ENCODE measurements at places on chromosomes 5 and 9.

GRCh38 chr5:139392678-139393496 is 2.0 kb downstream of the PROB1 start:
- peak; percentile 72 for DNase-seq

- DNase-seq: no peak
Measured at GRCh38 chr9:74942801-74943200, 9.9 kb downstream of the C9orf40 start.

DNA sequence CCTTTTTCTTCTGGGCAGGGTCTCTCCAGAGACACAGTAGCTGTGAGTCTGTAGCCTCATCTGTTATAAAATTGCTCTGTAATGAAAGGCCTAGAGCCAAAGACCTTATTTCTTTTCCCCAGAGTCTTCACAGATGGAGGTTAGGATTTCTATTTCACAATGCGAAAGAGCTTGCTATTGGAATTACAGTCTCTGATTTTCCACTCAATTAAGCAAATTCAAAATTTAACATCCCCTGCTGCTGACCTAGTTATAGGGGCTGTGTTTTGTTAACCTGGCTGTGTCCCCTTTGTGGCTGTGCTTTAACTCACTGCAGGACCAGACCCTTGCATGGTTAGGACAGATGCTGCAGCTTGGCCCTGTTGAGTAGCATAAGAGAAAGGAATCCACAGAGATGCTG is 190.3 kb upstream of the NMUR2 start:
- no peak for DNase-seq

GRCh38 chr5:72452515-72453245 is 54.5 kb downstream of the ZNF366 start:
- DNase-seq: no peak

DNA sequence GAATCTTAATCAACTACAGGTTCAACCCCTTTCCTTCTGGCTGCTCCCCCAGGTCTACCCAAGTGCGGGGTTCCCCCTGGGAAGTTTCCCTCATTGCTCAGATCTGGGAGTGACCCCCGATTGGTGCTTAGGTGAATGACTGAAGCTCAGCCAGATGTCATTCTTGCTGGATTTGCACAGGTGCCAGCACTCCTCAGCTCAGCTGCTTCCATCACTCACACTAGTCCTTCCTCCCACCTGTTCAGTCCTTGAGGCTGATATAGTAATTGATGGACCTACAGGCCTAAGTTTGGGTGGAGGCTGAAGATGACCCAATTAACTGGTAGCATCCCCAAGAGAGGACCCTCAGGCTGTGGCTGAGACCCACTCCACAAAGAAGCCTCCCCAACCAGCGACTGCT is 32.9 kb downstream of the PRLR start:
- DNase-seq: no peak

DNA sequence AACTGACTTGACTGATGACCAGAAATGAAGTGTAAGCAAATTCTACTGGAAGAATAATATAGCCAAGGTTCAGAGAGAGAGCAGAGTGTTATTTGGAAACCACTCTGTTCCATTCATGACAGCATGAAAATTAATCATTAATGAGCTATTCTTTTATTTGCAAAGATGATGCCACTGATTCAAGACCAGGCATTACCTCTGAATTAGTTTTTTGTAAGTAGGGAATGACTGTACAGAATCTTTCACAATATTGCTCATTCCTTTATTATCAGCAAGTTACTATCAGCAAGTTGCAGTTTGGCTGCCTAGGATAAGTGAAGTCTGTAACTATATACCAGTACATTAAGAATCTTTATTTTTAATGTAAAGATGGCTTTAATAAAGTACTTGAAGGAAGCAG is 75.1 kb upstream of the RGMB start:
- DNase-seq: no peak

DNA sequence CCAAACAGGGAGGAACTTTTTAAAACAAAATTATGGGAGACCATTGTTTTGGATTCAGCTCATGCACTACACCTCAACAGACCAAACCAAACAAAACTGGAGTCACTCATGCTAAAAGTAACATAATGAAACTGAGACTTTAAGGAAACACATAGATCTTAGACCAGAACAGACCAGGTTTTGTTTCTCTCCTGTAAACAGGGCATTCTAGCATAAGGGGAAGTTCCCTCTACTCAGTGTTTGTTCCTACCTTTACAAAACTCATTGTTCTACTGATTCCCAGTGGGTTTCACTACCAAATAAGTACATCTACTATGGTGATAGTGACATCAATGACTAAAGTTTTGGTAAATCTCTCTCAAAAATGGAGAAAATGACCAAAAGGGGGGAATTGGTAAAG is 1103.6 kb upstream of the EDIL3 start:
- no peak for DNase-seq

- no peak for DNase-seq
Measured at GRCh38 chr9:119986205-119986604, 593.8 kb downstream of the CDK5RAP2 start.

GRCh38 chr5:77024490-77024889 is 5.7 kb upstream of the AGGF1 start:
- no peak for DNase-seq

DNA sequence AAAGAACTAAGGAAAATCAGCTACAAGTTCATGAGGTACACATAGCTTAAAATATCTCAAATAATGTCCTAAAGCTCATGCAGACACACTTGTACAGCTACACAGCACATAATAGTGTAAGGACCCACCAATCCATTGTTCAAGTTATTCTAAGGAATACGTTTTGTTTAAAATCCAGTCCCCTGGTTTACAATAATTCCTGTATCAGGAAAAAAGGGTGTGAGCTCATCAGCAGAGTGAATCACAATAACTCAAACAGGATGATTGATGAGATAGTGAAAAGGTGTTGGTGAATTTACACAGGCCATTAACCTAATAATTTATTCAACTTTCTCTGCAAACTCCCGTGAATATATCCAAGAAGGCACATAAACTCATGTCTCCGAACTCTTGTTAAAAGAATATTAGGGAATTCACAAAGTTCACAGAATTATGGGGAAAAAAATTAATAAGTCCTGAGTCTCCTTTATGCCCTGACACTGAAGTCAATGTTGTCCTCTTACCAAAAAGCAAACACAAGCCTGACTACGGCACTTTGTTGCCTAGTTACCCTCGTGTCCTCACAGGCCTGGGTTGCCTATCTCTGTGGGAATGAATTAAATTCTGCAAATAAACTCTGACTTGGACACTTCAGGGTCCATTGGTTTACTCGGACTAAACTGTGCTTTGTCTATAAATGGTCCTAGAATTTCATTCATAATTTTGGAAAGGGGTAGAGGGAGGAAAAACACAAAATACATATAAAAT is 142.8 kb upstream of the PDE4D start:
- no peak for DNase-seq

DNA sequence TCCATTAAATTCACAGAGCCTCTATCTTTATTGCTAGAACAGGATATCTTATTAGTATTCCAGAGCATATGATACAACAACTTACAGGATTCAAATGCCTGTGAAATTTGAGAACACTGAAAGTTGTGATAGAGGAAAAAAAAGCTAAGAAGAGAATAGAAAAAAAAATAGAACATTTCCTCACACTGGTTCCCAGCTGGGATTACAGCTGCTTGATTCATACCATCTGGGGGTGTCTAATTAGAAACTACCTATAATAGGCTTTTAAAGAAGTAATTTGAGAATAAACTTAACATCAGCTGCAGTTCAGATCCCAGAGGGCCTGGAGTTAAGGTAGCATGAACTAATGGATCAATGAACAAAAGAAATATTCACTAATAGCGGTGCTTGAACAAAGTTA is 922.0 kb downstream of the CDH12 start:
- no peak for DNase-seq

- no peak for DNase-seq
Measured at GRCh38 chr9:37927601-37928551, 23.9 kb upstream of the SLC25A51 start.

GRCh38 chr5:140056880-140057279 is 13.8 kb upstream of the NRG2 start:
- no peak for DNase-seq

GRCh38 chr9:108708448-108708847 is 147.3 kb downstream of the ACTL7B start:
- DNase-seq: no peak

DNA sequence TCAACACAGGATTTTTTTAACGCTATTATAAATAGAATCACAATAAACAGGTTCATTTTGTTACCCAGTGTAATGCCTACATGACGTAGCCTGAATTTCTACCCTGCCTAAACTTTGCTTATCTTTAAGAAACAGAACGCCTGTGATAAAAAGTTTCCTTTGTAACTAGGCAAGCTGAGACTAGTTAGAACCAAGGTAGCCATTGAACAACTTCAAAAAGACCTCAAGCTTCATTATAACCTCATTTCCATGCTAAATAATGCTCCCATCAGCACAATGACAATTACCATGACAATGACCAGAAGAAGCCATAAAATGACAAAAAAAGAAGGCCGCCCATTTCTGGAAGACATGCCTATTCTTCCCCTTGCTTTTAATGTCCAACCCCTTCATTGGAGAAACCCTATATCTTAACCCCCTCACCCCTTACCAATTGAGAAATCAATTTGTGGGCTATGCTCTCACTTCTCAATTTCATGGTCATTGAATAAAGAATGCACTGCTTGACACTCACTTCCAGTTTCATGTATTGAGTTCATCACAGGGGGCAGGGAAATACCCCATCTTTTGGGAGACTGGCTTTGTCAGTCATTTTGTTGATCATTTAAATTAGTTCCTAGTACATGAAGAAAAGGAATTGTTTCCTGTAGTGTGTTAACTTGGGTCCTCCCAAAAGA is 276.8 kb downstream of the MCTP1 start:
- no peak for DNase-seq

DNA sequence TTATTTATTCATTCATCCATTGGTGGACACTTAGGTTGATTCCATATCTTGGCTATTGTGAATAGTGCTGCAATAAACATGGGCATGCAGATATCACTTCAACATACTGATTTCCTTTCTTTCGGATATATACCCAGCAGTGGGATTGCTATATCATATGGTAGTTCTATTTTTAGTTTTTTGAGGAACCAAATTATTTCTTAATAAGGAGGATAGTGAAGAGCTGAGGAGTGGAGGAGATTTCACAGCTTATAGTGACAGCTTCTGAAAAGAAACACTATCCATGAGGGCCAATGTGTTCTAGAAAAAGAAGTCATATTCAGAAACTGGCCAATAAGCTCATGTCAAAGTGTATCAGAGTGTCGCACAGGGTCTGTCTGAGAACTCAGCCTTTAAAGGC is 183.3 kb downstream of the SEC61B start:
- no peak for DNase-seq

Measured in activated CD4-positive, CD25-positive, alpha-beta regulatory T cell (primary cell).